ENCODE measurements at places on chromosomes 3 and 15. TPM values are rescaled to one million over a fixed set of nuclear protein-coding genes. Genes with fewer than 3 reads are reported as not detected.

DNA sequence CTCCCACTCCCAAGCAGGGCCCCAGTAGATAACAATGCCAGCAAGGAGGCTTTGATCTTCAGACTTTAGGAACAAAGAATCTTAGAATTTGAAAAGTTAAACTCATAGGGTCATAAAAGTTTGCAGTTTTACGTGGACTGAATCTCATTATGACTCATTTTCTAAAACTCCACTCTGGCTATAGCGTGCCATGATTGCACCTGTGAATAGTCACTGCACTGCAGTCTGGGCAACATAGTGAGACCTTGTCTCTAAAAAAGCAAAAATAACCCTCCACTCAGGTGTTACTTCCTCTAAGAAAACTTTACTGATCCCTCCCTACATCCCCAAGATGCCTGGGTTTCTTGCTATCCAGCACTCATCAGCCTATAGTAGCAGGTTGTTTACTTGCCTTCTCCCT lies 104.5 kb downstream of the IL20RB start:
- H3K4me3 ChIP-seq = no peak overlapping the region
- H3K27me3 ChIP-seq = no peaks in the 10 kb centered on the region

- H3K36me3 ChIP-seq = no peaks in the 10 kb centered on the region
- DNase-seq = peak; percentile 61
- H3K4me3 ChIP-seq = no peak overlapping the region
- no peak overlapping the region for H3K27ac ChIP-seq
These were observed 56.0 kb downstream of the KBTBD12 start for GRCh38 chr3:127970966-127971592.

The PGBD4 gene
- polyA plus RNA-seq = 2.5 TPM

The SAMD7 gene
- not detected for polyA plus RNA-seq

The ECT2 gene
- 1.2 TPM for polyA plus RNA-seq

The CYP19A1 gene
- polyA plus RNA-seq = not detected

DNA sequence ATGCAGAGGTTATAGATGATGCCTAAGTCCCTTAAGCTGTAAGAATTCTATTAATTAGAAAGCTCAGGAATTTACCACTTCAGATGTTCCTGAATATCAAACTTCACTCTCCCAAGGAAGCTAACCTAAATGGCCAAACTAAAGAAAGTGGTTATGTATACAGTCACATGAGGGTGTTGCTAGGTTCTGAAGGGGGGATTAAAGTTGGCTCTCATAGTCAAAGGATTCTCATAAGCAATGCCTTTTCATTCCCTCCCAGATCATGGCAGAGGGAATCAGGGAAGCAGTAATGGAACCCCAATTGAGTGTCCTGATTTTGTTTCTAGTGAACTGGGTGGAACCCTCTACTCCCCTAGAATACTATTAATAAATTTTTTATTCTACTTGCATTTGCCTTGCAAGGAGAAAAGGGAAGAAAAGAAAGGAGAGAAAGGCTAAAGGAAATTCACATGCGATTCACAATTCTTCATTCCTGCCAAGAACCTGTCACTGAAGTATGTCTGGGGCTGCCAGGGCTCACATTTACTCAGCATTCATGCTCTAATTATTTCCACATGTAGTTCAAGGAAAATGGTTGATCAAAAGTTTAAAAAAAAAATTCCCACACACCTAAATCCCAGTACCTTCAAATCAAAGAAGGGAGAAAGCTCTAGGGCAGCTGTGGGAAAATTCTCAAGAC lies 25.1 kb downstream of the FSTL1 start:
- no peaks in the 10 kb centered on the region for H3K4me1 ChIP-seq
- H3K4me3 ChIP-seq = no peak overlapping the region
- no peaks in the 10 kb centered on the region for H3K27me3 ChIP-seq
- DNase-seq = no peak
- no peaks in the 10 kb centered on the region for H3K36me3 ChIP-seq
- no peak overlapping the region for H3K27ac ChIP-seq

The GPR15 gene
- polyA plus RNA-seq = 6.4 TPM

The PLCB2 gene
- polyA plus RNA-seq = 312 TPM

DNA sequence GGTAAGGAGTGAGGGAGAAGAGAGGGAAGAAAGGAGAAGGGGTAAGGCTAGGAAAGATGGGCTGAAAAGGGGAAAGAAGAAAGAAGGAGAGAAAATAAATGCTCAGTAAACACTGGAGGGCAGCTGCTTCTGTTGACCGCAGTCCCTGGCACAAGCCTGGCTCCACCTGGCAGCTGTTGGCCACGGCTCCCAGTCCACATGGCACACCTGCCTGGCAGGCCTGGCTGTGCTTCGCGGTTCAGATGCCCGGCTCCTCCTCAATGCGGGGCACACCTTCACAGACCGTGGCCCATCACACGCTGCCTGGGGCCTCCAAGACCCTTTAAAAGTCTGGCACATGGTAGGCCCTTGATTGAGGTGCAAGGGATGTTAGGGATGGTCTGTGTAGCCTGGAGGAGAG lies 516.8 kb upstream of the PROK2 start:
- H3K4me3 ChIP-seq = no peak overlapping the region
- DNase-seq = no peak
- no peaks in the 10 kb centered on the region for H3K4me1 ChIP-seq
- H3K27me3 ChIP-seq = no peaks in the 10 kb centered on the region

Measured in B cell (primary cell).